ENCODE measurements at places on chromosomes 4 and X. TPM values are rescaled to one million over a fixed set of nuclear protein-coding genes. Genes with fewer than 3 reads are reported as not detected.

Gene FAM184B
- total RNA-seq = not detected

Gene ETFDH
- 20.4 TPM for total RNA-seq

Gene POU4F2
- not detected for total RNA-seq

Gene SLC10A6
- total RNA-seq = 28.2 TPM

Gene IGBP1
- total RNA-seq = 43.2 TPM

Gene GSX2
- total RNA-seq = not detected

Gene TEX13B
- total RNA-seq = not detected

Gene CDX4
- total RNA-seq = not detected

GRCh38 chr4:93749292-93749761, 79.2 kb upstream of the ATOH1 start:
- no peak for DNase-seq
- H3K27ac ChIP-seq = no peak overlapping the region
- H3K27me3 ChIP-seq = no peaks in the 10 kb centered on the region
- no peaks in the 10 kb centered on the region for H3K36me3 ChIP-seq
- H3K4me3 ChIP-seq = no peak overlapping the region

DNA sequence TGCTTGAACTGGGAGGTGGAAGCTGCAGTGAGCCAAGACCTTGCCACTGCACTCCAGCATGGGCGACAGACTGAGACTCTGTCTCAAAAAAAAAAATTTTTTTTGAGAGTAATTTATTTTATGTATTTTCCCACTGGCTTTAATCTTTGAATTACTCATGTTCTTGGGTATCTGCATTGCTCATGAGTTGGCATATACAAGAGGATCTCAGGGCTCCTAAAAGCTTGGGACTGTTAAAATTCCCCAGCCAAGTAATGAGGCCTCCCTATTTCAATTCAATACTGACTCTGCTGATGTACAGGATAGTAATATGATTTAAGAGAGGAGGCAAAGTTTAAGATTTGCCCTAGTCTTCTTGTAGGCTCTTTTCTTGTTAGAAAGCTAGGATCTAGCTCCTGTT, 6.2 kb downstream of the IL21 start:
- H3K36me3 ChIP-seq = no peaks in the 10 kb centered on the region
- no peak overlapping the region for H3K4me3 ChIP-seq
- no peak overlapping the region for H3K27ac ChIP-seq
- no peaks in the 10 kb centered on the region for H3K27me3 ChIP-seq
- no peak for DNase-seq
- no peaks in the 10 kb centered on the region for H3K4me1 ChIP-seq

GRCh38 chr4:153143527-153144348, 60.5 kb upstream of the TRIM2 start:
- no peak overlapping the region for H3K4me3 ChIP-seq
- H3K27me3 ChIP-seq = no peaks in the 10 kb centered on the region
- DNase-seq = no peak
- peaks cover 7% of the 10 kb centered on the region for H3K4me1 ChIP-seq
- no peak overlapping the region for H3K27ac ChIP-seq

GRCh38 chr4:76974150-76974549, 24.6 kb downstream of the SEPTIN11 start:
- no peak overlapping the region for H3K4me3 ChIP-seq
- DNase-seq = no peak
- H3K36me3 ChIP-seq = no peaks in the 10 kb centered on the region
- H3K4me1 ChIP-seq = peaks cover 35% of the 10 kb centered on the region
- H3K27me3 ChIP-seq = no peaks in the 10 kb centered on the region

GRCh38 chrX:110180928-110181310, 137.0 kb downstream of the AMMECR1 start:
- peak overlapping the region; percentile 18 for H3K27ac ChIP-seq
- no peak overlapping the region for H3K4me3 ChIP-seq
- H3K27me3 ChIP-seq = no peaks in the 10 kb centered on the region
- DNase-seq = no peak
- H3K36me3 ChIP-seq = no peaks in the 10 kb centered on the region

- no peak overlapping the region for H3K4me3 ChIP-seq
- H3K36me3 ChIP-seq = no peaks in the 10 kb centered on the region
- no peak for DNase-seq
- no peaks in the 10 kb centered on the region for H3K27me3 ChIP-seq
Observed at GRCh38 chrX:153438532-153438931, 7.3 kb downstream of the TREX2 start.

DNA sequence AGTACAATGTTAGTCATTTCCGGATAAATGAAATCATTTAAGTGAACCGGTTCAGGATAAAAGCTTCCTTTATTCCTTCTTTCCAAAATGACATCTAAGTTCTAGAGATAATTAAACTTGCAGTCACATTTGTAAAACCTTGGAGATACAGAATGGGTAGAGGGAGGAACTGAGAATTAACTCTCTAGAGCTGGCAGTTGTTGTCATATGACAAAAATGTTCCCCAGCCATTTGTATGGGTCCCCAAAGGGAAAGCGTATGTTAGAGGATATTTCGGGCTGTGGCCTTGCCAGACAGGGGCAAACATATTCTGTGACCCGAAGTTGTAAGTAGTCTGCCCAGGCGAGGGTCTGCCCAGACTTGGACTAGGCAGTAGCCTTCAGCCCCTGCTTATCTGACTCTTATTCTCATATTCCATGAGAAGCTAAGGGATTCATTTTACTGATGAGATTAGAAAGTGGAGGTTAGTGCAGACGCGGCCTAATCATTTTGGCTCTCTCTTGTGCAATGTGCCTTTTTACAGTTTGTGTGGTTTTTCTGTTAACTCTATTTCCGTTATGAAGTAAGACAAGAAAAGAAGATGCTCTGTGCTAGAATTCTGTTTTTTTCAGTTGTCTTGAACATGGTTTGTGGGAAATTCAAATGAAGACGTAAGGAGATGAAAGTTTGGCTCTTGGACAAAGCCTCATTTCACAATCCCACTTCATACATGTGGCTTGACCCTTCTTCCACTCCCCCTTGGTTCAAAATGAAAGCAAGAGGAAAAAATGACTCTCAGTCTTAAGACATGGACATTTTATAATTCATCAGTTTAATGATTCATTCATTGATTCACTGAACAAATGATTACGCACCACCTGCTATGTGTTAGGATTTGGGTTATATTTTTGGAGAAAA, 2394.2 kb upstream of the AGA start:
- H3K4me1 ChIP-seq = no peaks in the 10 kb centered on the region
- no peak overlapping the region for H3K4me3 ChIP-seq
- no peaks in the 10 kb centered on the region for H3K36me3 ChIP-seq

DNA sequence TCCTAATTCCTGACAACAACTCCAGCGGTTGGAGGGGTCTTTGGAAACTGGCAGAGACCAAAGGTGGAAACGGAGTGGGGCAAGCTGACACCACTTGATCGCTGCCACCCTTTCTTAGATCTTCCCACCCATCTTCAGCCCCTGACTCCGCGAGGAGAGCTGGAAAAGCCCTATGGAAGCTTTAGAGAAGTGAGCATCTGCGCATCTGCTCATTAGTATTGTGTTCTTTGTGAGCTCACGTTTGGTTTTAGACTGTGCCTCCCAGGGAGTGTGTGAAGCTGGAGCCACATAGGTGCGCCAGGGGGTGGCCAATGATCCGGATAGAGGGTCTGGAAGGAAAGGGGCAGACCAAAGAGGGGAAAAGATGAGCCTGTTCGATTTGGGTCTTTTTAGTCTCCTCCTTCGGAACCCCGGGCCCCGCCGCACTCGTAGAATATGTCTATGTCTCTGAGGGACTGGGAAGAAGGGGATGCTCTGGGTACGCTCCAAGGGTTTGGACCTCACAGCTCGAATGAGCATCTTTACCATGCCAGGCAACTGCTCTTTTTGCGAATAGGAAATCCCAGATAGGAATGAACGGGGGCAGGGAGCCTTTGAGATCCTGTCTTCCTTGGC, 578 bp upstream of the DKK2 start:
- DNase-seq = no peak
- peak overlapping the region; percentile 25 for H3K4me3 ChIP-seq
- no peaks in the 10 kb centered on the region for H3K36me3 ChIP-seq
- H3K27me3 ChIP-seq = no peaks in the 10 kb centered on the region
- no peak overlapping the region for H3K27ac ChIP-seq

DNA sequence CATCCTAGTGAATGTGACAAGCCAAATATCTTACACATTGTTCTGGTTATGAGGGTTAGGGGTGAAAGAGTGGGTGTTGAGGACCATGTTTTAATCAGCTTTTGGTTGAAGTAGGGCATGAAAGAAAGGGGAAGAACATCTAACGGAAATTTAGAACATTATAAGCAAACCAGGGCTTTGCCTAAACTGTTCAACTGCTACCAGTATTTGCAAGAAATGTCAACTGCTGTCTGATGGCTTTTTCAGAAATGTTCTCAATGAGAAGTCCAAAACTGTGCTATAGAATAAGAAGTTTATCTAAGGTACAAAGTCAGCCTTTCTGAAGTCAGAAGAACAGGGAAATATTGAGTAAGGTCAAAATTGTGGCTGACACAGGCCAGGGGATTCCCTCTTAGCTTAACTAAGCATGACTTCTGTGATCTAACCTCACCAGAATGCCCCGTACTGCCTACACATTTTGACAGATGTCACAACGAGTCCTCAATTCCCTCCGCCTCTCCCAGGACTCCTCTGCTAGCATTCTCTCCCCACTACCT, 67.1 kb downstream of the DTHD1 start:
- H3K4me1 ChIP-seq = no peaks in the 10 kb centered on the region
- no peak overlapping the region for H3K4me3 ChIP-seq
- H3K27ac ChIP-seq = no peak overlapping the region

- H3K4me3 ChIP-seq = no peak overlapping the region
- no peaks in the 10 kb centered on the region for H3K27me3 ChIP-seq
- peaks cover 16% of the 10 kb centered on the region for H3K4me1 ChIP-seq
Observed at GRCh38 chr4:8285976-8286718, 16.6 kb downstream of the HTRA3 start.

DNA sequence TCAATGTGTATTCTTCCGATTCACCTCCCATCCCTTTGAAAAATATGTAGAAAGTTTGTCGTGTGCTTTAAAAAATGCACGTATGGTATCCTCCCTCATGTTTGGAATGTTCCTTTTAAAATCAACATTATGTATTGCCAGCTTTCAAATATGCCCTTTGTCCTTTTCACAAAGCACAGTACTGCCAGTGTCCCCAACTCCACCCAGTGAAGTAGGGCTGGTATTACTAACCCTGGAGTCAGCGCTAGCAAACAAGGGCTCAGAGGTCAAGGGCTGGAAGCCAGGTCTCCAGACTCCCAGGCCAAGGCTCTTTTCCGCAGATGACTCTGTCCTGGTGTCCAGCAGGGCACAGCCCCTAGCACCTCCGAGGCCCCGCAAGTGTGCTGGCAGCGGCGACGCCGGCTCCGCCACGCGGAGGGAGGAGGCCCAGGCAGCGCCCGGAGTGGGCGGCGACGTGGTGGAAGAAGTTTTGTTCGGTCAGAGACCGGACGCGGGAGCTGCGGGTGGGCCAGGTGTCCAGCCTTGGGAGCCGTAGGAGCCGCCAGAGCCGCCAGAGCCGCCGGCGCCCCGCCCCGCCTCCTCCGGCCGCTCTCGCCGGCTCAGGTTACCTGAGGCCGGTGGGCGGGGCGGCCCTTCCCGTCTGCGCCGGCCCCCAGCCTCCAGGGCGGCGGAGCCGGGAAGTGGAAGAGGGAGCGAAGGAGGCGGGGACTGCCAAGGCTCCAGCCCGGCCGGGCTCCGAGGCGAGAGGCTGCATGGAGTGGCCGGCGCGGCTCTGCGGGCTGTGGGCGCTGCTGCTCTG, at the start of gene IL13RA1:
Gene IL13RA1, plus strand, starts transcription at position 720 of the 799 bp plus-strand sequence. Its CDS starts 33 bp downstream, at position 753.
- H3K36me3 ChIP-seq = no peaks in the 10 kb centered on the region
- peaks cover 32% of the 10 kb centered on the region for H3K4me1 ChIP-seq
- no peaks in the 10 kb centered on the region for H3K27me3 ChIP-seq
- H3K27ac ChIP-seq = peak within 1 kb of the TSS; percentile 82
- peak within 1 kb of the TSS; percentile 60 for H3K4me3 ChIP-seq

DNA sequence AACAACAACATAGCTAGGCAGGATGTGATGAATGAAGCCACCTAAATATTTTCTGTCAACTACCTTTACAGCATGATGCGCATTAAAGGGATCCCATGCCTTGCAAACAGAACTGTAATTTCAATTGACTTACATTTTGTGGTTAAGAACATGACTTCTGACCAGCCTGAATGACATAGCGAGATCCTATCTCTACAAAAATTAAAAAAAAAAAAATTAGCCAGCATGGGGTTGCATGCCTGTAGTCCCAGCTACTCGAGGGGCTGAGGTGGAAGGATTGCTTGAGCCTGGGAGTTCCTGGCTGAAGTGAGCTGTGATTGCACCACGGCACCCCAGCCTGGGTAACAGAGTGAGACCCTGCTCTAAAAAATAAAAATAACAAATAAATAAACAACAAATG, 680.6 kb downstream of the IQCM start:
- H3K4me3 ChIP-seq = no peak overlapping the region
- H3K4me1 ChIP-seq = no peaks in the 10 kb centered on the region
- DNase-seq = no peak
- H3K27me3 ChIP-seq = no peaks in the 10 kb centered on the region

DNA sequence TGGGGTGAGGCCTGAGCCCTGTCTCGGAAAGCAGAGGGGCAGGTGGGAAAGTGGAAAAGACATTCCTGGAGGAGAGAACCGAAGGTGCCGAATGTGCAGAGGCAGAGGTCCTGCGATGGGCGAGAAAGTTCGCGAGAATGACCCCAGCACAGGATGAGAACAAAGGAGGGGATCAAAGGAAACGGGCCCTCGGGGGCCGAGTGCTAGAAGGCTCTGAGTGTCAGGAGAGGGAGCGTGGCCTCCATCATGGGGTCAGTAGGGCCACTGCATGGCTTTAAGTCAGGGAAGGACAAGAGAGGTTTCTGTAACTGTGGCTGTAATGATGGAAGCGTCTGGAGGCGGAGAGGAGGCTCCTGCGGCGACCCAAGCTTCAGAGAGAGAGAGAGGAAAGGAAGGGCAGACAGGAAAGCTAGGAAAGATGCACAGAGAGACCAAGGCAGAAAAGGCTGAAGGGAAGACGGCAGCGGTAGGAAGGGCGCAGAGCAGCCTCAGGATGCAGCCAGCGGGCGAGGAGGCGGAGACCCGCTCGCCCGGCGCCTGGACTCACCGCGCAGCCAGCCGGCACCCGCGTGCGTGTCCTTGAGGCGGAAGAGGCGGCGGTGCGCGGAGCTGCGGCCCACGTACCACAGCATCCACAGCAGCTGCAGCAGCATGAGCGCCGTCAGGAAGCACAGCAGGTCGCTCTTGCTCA, 669 bp downstream of the OTOP1 start:
- no peak overlapping the region for H3K27ac ChIP-seq
- no peak for DNase-seq
- H3K27me3 ChIP-seq = peaks cover 6% of the 10 kb centered on the region
- no peaks in the 10 kb centered on the region for H3K36me3 ChIP-seq
- no peaks in the 10 kb centered on the region for H3K4me1 ChIP-seq

DNA sequence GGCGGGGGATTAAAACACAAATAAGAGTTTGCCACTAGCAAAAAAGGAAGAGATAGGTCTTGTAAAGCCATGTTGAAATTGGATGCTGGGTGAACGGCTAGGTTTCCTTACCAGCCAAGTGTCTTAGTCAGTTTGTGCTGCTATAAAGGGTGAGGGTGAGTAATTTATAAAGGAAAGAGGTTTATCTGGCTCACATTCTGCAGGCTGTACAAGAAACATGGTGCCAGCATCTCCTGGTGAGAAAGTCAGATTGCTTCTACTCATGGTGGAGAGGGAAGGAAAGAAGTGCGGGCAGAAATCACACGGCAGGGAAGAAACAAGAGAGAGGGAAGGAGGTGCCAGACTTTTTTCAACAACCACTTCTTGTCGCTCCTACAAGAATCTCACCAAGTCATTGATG, 507.5 kb downstream of the SPOCK3 start:
- no peak for DNase-seq
- no peaks in the 10 kb centered on the region for H3K4me1 ChIP-seq
- no peak overlapping the region for H3K4me3 ChIP-seq
- H3K36me3 ChIP-seq = no peaks in the 10 kb centered on the region
- H3K27me3 ChIP-seq = no peaks in the 10 kb centered on the region

GRCh38 chr4:32560306-32560705, 1840.1 kb downstream of the PCDH7 start:
- no peak for DNase-seq
- no peak overlapping the region for H3K4me3 ChIP-seq
- no peaks in the 10 kb centered on the region for H3K27me3 ChIP-seq
- no peaks in the 10 kb centered on the region for H3K36me3 ChIP-seq
- H3K27ac ChIP-seq = no peak overlapping the region
- H3K4me1 ChIP-seq = no peaks in the 10 kb centered on the region

Measured in vagina (tissue), 2 donors.